SJCRH30 (cell line): ENCODE measurements at places on chromosomes 7 and 10. TPM values are rescaled to one million over a fixed set of nuclear protein-coding genes. Genes with fewer than 3 reads are reported as not detected.
A peak's percentile ranks its signal among the peaks of the same experiment; 100 is the strongest.

Gene RGR
- total RNA-seq: 0.58 and 1.1 TPM in 2 replicates

Gene ASAH2
- 1.2 and 1.7 TPM in 2 replicates for total RNA-seq

Gene TNS3
- total RNA-seq: 57.6 and 65.1 TPM in 2 replicates

DNA sequence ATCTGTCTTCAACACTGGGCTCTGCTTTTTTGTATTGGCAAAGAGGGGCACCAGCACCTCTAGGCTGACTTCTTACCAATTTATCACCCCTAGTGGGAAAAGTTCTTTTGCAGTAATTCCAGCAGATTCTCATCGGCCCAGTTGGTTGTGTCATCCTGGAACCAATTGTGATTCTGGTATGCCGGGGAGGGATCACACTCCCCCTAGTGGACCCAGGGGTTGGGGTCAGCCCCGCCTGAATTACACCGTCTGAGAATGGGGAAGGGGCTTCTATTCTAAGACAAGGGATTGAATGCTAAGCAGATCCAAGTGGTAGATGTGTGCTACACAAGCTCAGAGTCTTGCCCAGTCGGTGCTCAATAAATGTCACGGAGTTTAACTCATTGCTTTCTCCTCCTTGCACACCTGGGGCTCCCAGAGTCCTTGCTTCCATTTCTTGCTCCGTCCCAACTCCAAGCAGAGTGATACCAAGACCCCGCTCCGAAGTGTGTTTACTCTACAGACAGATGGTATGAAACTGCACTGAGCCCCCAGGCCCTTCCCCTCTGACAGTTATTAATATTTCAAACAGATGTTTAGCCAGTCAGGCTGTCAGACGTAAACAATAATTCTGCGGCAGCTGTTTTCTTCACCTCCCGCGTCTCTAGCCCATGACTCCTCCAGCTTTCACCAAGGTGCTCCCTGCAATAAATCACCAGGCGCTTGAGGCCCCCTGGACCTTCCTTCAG is 71.9 kb downstream of the C10orf105 start:
- H3K4me3 ChIP-seq: no peak overlapping the region
- DNase-seq: peak; percentile 73

Gene PPP1R3A
- total RNA-seq: 0.02 TPM in 1 of 2 replicates, not detected in the other

Gene CPA2
- total RNA-seq: 1.9 and 2.0 TPM in 2 replicates

- no peaks in the 10 kb centered on the region for H3K27me3 ChIP-seq
- H3K27ac ChIP-seq: no peak overlapping the region
- no peaks in the 10 kb centered on the region; the same call in 1 of the 2 replicates for H3K4me1 ChIP-seq
- DNase-seq: no peak
Measured at GRCh38 chr10:71575451-71575850, 144.1 kb downstream of the C10orf105 start.

Gene HOXA3
- total RNA-seq: 12.0 and 12.2 TPM in 2 replicates

Gene ALKBH4
- total RNA-seq: 16.2 and 21.1 TPM in 2 replicates

DNA sequence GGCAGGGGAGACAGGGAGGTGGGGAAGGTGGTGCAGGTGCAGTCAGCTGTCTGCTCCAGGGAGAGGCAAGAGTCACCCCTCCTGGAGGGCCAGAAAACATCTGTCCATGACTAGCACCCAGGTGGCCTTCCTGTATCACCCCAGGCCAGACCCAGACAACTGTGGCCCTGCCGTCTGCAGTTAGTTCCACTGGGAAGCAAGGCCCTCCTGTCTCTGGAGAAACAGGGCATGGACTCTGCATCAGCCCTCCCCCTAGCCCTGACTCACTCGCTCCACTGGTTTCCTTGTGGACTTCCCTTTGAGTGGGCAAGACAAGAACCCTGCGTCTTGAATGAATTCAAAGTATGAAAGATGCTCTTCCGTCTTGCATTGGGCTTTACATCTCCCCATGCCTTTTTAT is 12.6 kb downstream of the TBATA start:
- no peaks in the 10 kb centered on the region for H3K27me3 ChIP-seq
- no peaks in the 10 kb centered on the region for H3K4me1 ChIP-seq
- H3K4me3 ChIP-seq: no peak overlapping the region
- H3K27ac ChIP-seq: no peak overlapping the region

Gene LIPN
- not detected in 2 replicates for total RNA-seq

Gene CYP3A7
- total RNA-seq: 0.12 TPM in 1 of 2 replicates, not detected in the other

- H3K36me3 ChIP-seq: no peaks in the 10 kb centered on the region
- no peaks in the 10 kb centered on the region; the same call in 1 of the 2 replicates for H3K27me3 ChIP-seq
- DNase-seq: no peak
Measured at GRCh38 chr10:104778371-104778770, 137.3 kb downstream of the SORCS3 start.

Gene PSPH
- total RNA-seq: 39.6 and 53.2 TPM in 2 replicates

DNA sequence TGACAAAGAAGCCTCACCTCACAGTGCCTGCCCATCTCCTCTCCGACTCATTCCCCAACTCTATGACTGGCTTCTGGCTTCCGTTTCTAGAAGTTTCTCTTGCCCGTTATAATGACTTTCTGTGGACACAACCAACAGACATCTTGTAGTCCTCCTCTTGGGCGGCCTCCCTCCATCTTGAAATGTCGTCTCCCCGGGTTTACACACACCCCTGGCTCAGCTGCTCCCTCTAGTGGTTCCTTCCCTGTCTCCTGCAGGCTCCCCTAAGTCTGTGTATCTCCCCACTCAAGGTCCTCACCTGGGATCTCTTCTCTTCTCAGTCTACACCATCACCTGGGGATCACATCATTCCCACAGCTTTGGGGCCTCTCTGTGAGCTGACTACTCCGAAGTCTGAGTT is 123.4 kb upstream of the NEBL start:
- no peaks in the 10 kb centered on the region for H3K36me3 ChIP-seq
- peak; percentile 71 for DNase-seq
- no peaks in the 10 kb centered on the region for H3K27me3 ChIP-seq
